Pulmonary artery endothelial cell (primary cell): ENCODE measurements at places on chromosomes 5 and 9. TPM values are rescaled to one million over a fixed set of nuclear protein-coding genes. Genes with fewer than 3 reads are reported as not detected.

Gene UHRF2
- total RNA-seq, result 89.9 and 123 TPM in 2 replicates

Gene FEM1C
- total RNA-seq, result 20.1 and 26.8 TPM in 2 replicates

Gene C9
- 0.25 TPM in 1 of 2 replicates, not detected in the other for total RNA-seq

Gene PROB1
- 0.79 and 2.5 TPM in 2 replicates for total RNA-seq

Gene LCN1
- not detected in 2 replicates for total RNA-seq

Gene SELENOP
- total RNA-seq, result 0.40 and 0.53 TPM in 2 replicates

Gene CD74
- 0.07 and 1.6 TPM in 2 replicates for total RNA-seq

Gene TERT
- 0.07 TPM in 1 of 2 replicates, not detected in the other for total RNA-seq

Gene IRX2
- total RNA-seq, result not detected in 2 replicates

Gene NUTM2G
- total RNA-seq, result not detected in 2 replicates

Gene C9orf57
- total RNA-seq, result not detected in 2 replicates

Gene EDIL3
- 1.7 and 8.6 TPM in 2 replicates for total RNA-seq

Gene BRD9
- 50.6 and 54.9 TPM in 2 replicates for total RNA-seq

Gene ACTBL2
- total RNA-seq, result not detected in 2 replicates

Gene STKLD1
- 0.46 and 0.81 TPM in 2 replicates for total RNA-seq

Gene TAF11L5
- not detected in 2 replicates for total RNA-seq

Gene EIF4EBP3
- 1.4 and 1.8 TPM in 2 replicates for total RNA-seq

Gene BARHL1
- not detected in 2 replicates for total RNA-seq

Gene PCDHA11
- total RNA-seq, result 0.04 and 0.07 TPM in 2 replicates

Gene WHRN
- 0.14 and 0.20 TPM in 2 replicates for total RNA-seq

Gene FOXD4L6
- total RNA-seq, result 0.07 TPM in 1 of 2 replicates, not detected in the other

Gene QSOX2
- 12.4 and 15.4 TPM in 2 replicates for total RNA-seq

Gene CAPSL
- total RNA-seq, result not detected in 2 replicates

Gene LAMC3
- total RNA-seq, result 0.07 TPM in 1 of 2 replicates, not detected in the other

Gene VCAN
- total RNA-seq, result 1.4 and 2.0 TPM in 2 replicates

Gene MEIKIN
- total RNA-seq, result 0.07 TPM in 1 of 2 replicates, not detected in the other

Gene PHF24
- not detected in 2 replicates for total RNA-seq

Gene ENTPD2
- not detected in 2 replicates for total RNA-seq

Gene GARIN3
- total RNA-seq, result not detected in 2 replicates

Gene SPATA31E1
- total RNA-seq, result not detected in 2 replicates

Gene TMC1
- 0.46 and 0.99 TPM in 2 replicates for total RNA-seq

Gene FBXL17
- total RNA-seq, result 3.9 and 4.6 TPM in 2 replicates

Gene EIF4E1B
- not detected in 2 replicates for total RNA-seq

Gene ABO
- not detected in 2 replicates for total RNA-seq

Gene SPINK13
- not detected in 2 replicates for total RNA-seq

Gene PGM5
- total RNA-seq, result 0.07 and 0.26 TPM in 2 replicates

Gene PCA3
- 0.79 and 1.2 TPM in 2 replicates for total RNA-seq

Gene MARCHF11
- total RNA-seq, result not detected in 2 replicates

Gene PCDHGC4
- total RNA-seq, result 0.40 and 0.95 TPM in 2 replicates

Gene RANBP17
- total RNA-seq, result 6.9 and 12.3 TPM in 2 replicates

Gene PRDM9
- not detected in 2 replicates for total RNA-seq

Gene LRRC19
- not detected in 2 replicates for total RNA-seq

Gene CDH6
- under 0.01 and 0.11 TPM in 2 replicates for total RNA-seq

Gene HRH2
- 0.26 TPM in 1 of 2 replicates, not detected in the other for total RNA-seq

Gene PPP1R26
- total RNA-seq, result 16.1 and 16.6 TPM in 2 replicates

Gene ZFR
- 58.4 and 73.6 TPM in 2 replicates for total RNA-seq

Gene LHX3
- total RNA-seq, result not detected in 2 replicates

Gene GABRA1
- not detected in 2 replicates for total RNA-seq

Gene WWC1
- 0.04 and 0.33 TPM in 2 replicates for total RNA-seq

Gene FAM200C
- 1.9 and 3.8 TPM in 2 replicates for total RNA-seq

Gene RNF130
- total RNA-seq, result 27.6 and 28.1 TPM in 2 replicates

Gene CARTPT
- total RNA-seq, result not detected in 2 replicates
